Activated CD8-positive, alpha-beta memory T cell treated with anti-CD3 and anti-CD28 coated beads for 1 hour (primary cell): ENCODE measurements at places on chromosomes 5 and 9.

DNA sequence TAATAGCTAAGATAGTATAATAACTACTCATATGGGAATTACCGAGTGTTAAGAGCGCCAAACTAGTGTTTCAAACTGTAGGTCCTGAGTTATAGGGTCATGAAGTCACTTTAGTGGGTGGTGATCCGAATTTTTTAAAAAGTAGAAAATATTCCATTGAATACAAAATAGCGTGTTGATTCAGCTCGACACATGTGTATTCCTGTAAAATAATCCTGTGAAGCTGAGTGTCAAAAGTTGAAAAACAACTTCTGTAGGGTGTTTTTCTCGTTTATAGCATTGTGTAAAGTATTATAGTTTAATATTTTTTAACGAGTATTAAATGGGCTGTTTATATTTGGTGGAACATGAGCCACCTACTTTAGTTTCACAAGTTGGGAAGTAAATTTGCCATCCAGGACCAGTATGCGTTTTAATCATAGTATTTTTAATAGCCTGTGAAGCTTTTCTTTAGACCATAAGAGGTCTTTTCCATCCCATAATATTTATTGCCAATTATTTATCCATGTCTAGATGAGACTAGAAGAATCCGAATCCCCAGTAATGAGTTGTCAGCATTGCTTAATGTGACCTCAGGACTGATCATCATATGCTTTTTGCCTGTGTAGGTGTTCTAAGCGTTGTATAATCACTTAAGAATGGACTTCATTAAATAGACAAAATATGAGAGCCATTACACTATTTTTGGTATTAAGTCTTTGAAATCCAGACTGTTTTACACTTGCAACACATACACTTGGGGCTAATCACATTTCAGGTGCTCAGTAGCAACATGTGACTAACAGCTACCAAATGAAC lies 84.1 kb downstream of the PTPDC1 start:
- DNase-seq = no peak

DNA sequence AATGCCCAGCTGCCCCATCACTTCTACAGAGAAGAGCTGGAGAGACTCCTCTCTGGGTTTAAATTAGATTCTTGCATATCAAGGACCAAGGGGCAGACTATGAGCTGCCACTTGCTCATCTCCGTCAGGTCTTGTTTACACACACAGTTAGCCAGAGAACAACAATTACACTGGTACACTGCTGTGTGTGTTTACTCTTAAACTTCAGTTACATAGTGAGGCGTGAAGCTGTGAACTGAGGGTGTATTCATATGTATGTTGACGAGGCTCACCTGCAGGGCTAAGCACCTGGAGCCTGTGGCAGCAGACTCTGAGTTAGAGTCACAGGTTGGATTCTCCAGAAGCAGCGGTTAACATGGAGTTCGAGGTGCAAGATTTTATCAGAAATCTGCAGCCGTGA lies 155.4 kb upstream of the ANKH start:
- no peak for DNase-seq

DNA sequence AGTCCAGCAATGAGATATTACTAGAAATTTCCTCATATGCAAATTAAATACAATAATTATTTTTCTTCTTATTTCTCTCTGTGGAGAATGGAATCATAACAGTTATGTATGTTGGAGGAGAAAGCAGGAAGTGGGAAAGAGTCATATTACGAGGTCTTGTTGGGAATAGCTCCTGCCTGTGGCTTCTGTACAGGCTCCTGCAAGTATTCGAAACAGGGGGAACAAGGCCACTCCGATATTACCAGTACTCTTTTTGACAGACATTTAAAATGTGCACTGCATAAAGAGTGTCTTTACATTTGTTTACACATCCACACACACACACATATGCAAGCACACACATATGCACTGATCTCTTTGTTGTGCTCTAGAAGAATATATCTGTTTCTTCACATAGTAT lies 812.0 kb upstream of the ZNF608 start:
- no peak for DNase-seq

DNA sequence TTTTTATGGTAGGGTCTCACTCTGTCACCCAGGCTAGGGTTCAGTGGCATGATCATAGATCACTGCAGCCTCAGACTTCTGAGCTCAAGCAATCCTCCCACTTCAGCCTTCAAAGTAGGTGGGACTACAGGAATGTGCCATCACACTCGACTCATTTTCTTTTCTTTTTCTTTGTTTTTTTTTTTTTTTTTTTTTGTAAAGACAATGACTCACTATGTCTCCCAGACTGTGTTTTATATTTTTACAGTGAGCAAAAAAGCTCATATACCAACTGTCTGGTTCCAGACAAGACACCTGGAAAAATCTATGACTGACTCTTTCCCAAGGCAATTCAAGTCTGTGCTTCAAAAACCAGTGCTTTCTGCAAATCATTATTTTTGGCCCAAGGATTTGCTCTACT lies 10.8 kb upstream of the FOXD1 start:
- no peak for DNase-seq

DNA sequence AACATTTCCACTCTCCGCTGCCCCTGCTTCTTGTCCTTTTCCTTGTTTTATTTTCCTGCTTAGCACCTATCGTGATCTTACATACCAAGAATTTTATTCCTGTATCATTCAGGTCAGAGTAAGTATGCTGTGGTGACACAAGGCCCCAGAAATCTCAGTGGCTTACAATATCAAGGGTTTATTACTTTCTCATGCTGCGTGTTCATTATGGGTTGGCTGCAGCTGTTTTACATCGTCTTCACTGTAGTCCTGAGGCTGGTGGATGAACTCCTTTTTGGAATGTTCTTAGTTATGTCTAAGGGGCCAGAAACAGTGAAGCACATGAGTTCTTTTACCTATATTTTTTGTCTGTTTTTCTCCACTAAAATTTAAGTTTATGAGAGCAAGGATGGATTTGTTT lies 51.2 kb downstream of the FCHO2 start:
- no peak for DNase-seq

GRCh38 chr5:132695956-132696355 lies 22.2 kb downstream of the IL4 start:
- DNase-seq = no peak

- no peak for DNase-seq
Measured at GRCh38 chr9:113998525-113999255, 79.4 kb downstream of the AMBP start.

- no peak for DNase-seq
Measured at GRCh38 chr5:14707811-14708390, 43.4 kb downstream of the OTULIN start.

GRCh38 chr5:122439645-122440044 lies 127.6 kb downstream of the SNCAIP start:
- no peak for DNase-seq

- DNase-seq = no peak
Measured at GRCh38 chr9:25677301-25678146, 720 bp downstream of the TUSC1 start.

- DNase-seq = no peak
Measured at GRCh38 chr9:6917162-6917561, 159.4 kb downstream of the KDM4C start.

GRCh38 chr9:2418619-2419018 lies 203.0 kb upstream of the VLDLR start:
- DNase-seq = no peak

- peak; percentile 2 for DNase-seq
Measured at GRCh38 chr5:31825518-31826068, 186.7 kb downstream of the PDZD2 start.

DNA sequence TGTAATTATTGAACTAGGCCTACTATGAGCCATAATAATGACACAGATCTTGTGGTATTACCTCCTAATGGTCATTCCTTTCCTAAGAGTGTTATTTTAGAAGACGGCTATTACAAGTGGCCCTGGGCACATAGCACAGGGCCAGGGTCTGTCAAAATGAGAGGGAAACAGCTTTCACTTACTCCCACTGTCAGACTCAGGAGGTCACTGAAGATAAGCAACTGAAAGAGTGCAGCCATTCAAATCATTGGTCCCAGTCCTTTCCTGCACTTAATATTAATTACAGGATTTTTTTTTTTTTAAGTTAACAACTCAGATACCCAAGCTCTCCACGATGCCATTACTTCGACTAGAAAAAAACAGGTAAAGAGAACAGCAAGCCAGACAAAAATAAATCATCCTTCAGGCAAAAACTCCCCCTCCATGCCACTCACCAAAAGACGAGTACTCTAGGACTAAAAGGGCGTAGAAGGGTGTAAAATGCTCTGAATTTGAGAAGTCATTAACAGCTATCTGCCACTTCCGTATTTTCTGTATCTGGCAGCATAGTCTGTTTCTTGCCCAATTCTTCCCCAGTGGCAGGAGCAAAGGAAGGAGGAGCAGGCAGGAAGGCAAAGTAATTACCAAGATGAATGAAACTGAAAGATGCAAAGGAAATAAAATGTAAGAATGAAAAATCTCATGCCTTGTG lies 87.4 kb downstream of the ZNF608 start:
- DNase-seq = no peak

DNA sequence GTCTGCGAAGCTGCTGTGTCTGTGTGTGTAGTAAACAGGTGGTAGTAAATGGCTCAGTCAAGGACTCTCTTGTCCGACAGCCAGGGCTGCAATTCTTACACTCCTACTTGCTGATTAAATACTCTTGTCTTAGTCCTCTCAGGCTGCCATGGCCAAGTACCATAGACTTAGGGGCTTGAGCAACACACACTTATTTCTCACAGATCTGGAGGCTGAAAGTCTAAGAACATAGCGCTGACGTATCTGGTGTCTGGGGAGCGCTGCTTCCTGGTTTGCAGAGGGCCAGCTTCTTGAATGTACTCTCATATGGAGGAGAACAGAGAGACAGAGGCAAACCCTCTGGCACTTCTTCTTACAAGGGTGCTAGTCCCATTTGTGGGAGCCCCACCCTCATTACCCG lies 411.0 kb downstream of the MED10 start:
- DNase-seq = no peak

DNA sequence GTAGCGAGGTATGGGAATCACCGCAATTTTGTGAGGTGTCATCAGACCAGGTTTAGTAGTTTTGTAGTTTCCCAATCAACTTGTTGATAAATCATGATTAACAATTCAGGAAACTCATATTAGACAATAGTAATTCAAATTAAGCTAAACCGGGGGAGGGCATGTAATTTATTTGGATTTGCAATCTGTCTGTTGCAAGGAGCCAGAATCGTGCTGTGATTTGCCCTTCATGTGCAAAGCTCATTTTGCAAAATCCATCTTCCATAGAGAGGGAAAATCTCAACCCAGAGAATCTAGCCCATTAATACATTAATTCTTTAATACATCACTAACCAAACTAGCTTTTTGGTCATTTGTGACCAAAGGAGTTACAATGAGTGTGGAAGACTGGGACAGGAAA lies 164.7 kb upstream of the TRPM3 start:
- DNase-seq = no peak

- DNase-seq = no peak
Measured at GRCh38 chr5:73751254-73751914, 125.4 kb downstream of the ARHGEF28 start.

- DNase-seq = no peak
Measured at GRCh38 chr5:17001428-17001827, 65.3 kb upstream of the MYO10 start.

DNA sequence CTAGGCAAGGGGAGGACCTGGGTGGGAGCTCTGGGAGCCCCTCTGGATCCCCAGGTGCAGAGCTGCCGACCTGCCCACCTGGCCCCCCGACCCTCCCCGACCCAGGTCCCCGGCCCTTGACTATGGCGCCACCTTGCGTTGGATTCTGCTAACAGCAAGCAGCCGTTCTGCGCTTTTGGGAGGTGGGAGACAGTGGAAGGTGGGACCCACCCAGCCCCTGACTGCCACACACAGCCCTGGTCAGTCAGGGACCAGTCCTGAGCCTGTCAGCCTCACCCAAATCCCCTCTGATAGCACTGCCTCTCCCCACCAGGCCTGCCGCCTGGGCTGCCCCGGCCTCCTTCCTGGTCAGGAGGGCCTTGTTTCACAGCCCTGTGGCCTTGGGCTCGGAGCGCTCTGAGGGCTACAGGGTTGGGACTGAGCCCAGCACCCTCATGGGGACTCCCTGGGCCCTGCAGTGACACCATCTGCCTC lies 77.9 kb downstream of the HMCN2 start:
- no peak for DNase-seq

- DNase-seq = no peak
Measured at GRCh38 chr5:3542158-3542557, 53.5 kb upstream of the IRX1 start.

DNA sequence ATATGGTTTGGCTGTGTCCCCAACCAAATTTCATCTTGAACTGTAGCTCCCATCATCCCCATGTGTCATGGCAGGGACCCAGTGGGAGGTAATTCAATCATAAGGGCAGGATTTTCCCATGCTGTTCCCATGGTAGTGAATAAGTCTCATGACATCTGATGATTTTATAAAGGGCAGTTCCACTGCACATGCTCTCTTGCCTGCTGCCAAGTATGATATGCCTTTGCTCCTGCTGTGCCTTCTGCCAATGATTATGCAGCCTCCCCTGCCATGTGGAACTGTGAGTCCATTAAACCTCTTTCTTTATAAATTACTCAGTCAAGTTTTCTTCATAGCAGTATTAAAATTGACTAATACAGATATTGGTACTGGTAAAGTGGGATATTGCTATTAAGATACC lies 42.4 kb downstream of the MARCHF11 start:
- DNase-seq = no peak

DNA sequence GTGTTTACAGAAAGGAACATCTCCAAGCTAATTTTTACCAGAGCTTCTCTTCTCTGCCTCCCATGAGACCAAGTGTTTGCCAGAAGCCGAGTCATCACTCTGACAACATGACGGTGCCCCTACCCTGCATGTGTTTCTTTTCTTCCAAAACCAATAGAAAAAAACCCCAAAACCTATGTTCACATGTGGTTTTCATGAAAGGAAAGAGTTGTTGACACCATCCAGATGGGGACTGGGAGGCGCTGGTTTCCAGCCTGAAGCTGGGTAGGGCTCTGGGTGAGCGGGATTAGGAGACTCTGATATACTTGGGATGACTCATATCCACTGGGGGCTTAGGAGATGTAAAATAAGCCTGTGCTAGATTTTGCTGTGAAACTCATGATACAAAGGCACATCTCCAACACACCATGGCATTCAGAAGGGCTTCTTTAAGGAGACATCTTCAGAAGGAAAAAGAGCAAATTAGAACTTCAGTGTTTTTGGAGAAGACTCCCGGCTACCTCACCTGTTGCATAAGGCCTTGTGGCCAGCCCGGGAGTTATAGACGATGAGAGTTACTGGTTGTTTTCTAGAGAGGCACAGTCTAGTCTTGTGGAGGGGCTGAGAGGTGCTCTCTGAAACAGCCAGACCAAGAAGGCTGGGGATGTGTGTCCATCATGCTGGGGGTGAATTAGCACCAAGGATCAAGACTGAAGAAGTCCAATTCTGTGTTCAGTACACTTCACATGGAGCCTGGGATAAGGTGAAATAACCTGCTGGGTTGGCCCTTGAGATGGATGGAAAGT lies 108.9 kb upstream of the LHFPL2 start:
- DNase-seq = no peak

- no peak for DNase-seq
Measured at GRCh38 chr5:16819522-16820167, 116.4 kb downstream of the MYO10 start.

DNA sequence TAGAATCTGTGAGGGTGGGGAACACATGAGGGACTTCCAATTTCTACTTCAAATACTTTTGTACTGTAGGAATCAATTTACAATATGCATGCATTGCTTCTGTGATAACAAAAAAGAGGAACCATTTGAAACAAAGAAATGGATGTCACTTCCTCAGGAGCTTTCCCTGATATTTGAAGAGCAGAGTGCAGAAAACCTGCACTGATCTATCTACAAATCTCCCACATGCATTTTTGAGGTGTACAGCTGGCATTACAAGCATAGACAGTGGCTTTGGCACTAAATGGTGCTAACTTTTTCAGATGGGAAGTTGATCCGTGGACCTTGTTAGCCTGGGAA lies 27.7 kb downstream of the YIPF5 start:
- DNase-seq = no peak
